ENCODE measurements at places on chromosomes 3 and 15. TPM values are rescaled to one million over a fixed set of nuclear protein-coding genes. Genes with fewer than 3 reads are reported as not detected.

The CNTN3 gene
- 0.78 TPM for total RNA-seq

The IMP3 gene
- 88.6 TPM for total RNA-seq

The HLTF gene
- total RNA-seq, result 32.0 TPM

The RAB7A gene
- total RNA-seq, result 97.0 TPM

The EIF2B5 gene
- 34.2 TPM for total RNA-seq

The ROPN1 gene
- total RNA-seq, result not detected

The CHDH gene
- total RNA-seq, result under 0.01 TPM

The ACVR2B gene
- 1.1 TPM for total RNA-seq

The FBXW12 gene
- total RNA-seq, result 0.20 TPM

The CLDN16 gene
- not detected for total RNA-seq

The PRR20G gene
- total RNA-seq, result not detected

The MYEF2 gene
- 0.37 TPM for total RNA-seq

The MAGEL2 gene
- total RNA-seq, result not detected

The CXCR6 gene
- total RNA-seq, result not detected

The PLA1A gene
- not detected for total RNA-seq

The C3orf62 gene
- total RNA-seq, result 1.2 TPM

The HEMK1 gene
- 6.6 TPM for total RNA-seq

The TM4SF1 gene
- total RNA-seq, result 442 TPM

The TRNT1 gene
- total RNA-seq, result 25.8 TPM

The STAB1 gene
- total RNA-seq, result 1.8 TPM

The ITIH1 gene
- not detected for total RNA-seq

The EOMES gene
- under 0.01 TPM for total RNA-seq

The CDHR4 gene
- not detected for total RNA-seq

The PLSCR5 gene
- total RNA-seq, result not detected

The SHC4 gene
- total RNA-seq, result 0.39 TPM

The CMSS1 gene
- 18.4 TPM for total RNA-seq

The ADCY5 gene
- under 0.01 TPM for total RNA-seq

The CLCN2 gene
- 5.5 TPM for total RNA-seq

The UBXN7 gene
- total RNA-seq, result 19.5 TPM

The MCF2L2 gene
- total RNA-seq, result 1.6 TPM

The GASK1A gene
- total RNA-seq, result 0.39 TPM

The CYP8B1 gene
- not detected for total RNA-seq

The TMC3 gene
- total RNA-seq, result not detected

The PPP1R14D gene
- total RNA-seq, result not detected

The CNTN4 gene
- total RNA-seq, result not detected

The TUSC7 gene
- total RNA-seq, result not detected

The USP13 gene
- 14.3 TPM for total RNA-seq

The RTP3 gene
- not detected for total RNA-seq

The SLC27A2 gene
- total RNA-seq, result under 0.01 TPM

The GP9 gene
- not detected for total RNA-seq

The SI gene
- total RNA-seq, result not detected

The PLSCR4 gene
- 11.0 TPM for total RNA-seq

The LOXL1 gene
- 84.8 TPM for total RNA-seq

The LDHAL6B gene
- total RNA-seq, result not detected

The COL6A6 gene
- total RNA-seq, result under 0.01 TPM

The STX19 gene
- total RNA-seq, result not detected

The LCMT2 gene
- total RNA-seq, result 10.2 TPM

The TMEM212 gene
- not detected for total RNA-seq

The KBTBD13 gene
- total RNA-seq, result not detected

The ARHGEF26 gene
- total RNA-seq, result 5.5 TPM

The MAPKAPK3 gene
- 213 TPM for total RNA-seq

The FETUB gene
- total RNA-seq, result not detected

The GOLGA8S gene
- not detected for total RNA-seq

The SCN11A gene
- total RNA-seq, result not detected

The ARPIN gene
- total RNA-seq, result 12.7 TPM

The SEMA3F gene
- 6.5 TPM for total RNA-seq

The GABRR3 gene
- not detected for total RNA-seq

The THSD4 gene
- 38.5 TPM for total RNA-seq
